NCI-H1694 treated with DMSO at 0.1 percent for 48 hours (cell line): ENCODE measurements at places on chromosomes 3 and 15.

- no peak for DNase-seq
Measured at GRCh38 chr3:10334459-10334858, 13.5 kb upstream of the SEC13 start.

- no peak for DNase-seq
Measured at GRCh38 chr3:150412561-150413231, 4.6 kb downstream of the TSC22D2 start.

GRCh38 chr3:114794894-114795630 lies 352.0 kb downstream of the ZBTB20 start:
- no peak for DNase-seq

- DNase-seq: no peak
Measured at GRCh38 chr3:108564564-108564963, 24.7 kb downstream of the CIP2A start.

- DNase-seq: no peak
Measured at GRCh38 chr15:40244961-40245523, 6.2 kb downstream of the PAK6 start.

- DNase-seq: no peak
Measured at GRCh38 chr15:63166219-63166618, 8.9 kb upstream of the RPS27L start.

- DNase-seq: no peak
Measured at GRCh38 chr3:18366258-18366657, 58.9 kb downstream of the SATB1 start.

DNA sequence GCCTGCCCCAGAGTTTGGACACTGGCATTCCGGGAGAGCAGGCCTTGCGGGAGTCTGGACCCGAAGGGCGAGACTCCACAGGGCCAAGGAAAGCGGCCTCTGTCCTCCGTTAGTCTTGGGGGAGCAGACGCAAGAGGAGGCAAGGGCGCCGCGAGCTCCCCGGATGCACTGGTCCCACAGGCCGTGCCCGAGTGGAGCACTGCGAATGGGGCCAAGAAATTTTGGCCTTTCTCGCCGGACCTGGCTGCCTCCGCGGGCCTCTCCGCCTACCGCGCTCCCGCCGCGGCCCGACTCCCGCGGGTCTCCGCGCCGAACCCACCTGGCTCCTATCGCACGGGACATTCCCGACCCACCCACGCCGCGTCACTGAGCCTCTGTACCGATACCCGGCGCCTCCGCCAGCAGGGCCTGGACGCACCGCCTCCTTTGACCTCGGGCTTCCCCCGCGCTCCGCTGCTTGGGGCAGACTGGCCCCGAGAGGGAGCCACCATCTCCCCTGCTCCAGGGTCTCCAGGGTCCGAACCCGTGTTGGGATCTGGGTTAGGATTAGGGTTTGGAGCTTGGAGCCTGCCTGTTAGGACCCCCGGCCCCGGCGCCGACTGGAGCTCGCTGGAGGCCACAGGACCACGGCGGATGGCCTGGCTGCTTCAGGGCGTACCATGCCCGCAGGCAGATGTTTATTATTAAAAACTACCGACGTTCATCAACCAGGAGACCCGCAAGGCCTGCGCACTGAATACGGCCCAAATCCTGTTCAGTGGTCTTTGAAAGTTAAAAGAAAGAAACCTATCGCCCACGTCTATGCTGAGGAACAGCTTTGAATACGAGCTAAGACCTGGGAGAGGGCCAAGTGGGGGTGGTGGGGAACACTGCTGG lies 11.7 kb downstream of the SHOX2 start:
- DNase-seq: no peak

- no peak for DNase-seq
Measured at GRCh38 chr15:43253431-43254403, 13.0 kb downstream of the TGM5 start.

GRCh38 chr3:172061724-172062184 lies 22.4 kb downstream of the FNDC3B start:
- DNase-seq: no peak

- DNase-seq: no peak
Measured at GRCh38 chr3:112372396-112372795, 39.4 kb downstream of the CD200 start.

DNA sequence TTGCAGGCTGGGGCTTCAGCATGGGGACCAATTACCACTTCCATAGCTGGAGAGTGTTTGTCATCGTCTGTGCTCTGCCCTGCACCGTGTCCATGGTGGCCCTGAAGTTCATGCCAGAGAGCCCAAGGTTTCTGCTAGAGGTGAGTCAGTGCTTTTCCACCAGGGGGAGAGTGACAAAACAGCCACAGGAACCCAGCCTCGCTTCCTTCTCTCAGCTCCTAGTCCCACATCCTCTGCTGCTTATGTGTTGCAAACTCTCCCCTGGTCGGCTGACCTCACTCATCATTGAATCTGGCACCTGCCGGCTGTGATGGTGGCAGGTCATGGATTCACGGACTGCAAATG lies 158.3 kb downstream of the SV2B start:
- DNase-seq: no peak

- DNase-seq: no peak
Measured at GRCh38 chr3:17111586-17111985, 226.8 kb downstream of the PLCL2 start.

GRCh38 chr3:42668793-42669217 lies 15.3 kb downstream of the ZBTB47 start:
- no peak for DNase-seq

- DNase-seq: no peak
Measured at GRCh38 chr3:134228035-134228434, 22.6 kb downstream of the RYK start.

DNA sequence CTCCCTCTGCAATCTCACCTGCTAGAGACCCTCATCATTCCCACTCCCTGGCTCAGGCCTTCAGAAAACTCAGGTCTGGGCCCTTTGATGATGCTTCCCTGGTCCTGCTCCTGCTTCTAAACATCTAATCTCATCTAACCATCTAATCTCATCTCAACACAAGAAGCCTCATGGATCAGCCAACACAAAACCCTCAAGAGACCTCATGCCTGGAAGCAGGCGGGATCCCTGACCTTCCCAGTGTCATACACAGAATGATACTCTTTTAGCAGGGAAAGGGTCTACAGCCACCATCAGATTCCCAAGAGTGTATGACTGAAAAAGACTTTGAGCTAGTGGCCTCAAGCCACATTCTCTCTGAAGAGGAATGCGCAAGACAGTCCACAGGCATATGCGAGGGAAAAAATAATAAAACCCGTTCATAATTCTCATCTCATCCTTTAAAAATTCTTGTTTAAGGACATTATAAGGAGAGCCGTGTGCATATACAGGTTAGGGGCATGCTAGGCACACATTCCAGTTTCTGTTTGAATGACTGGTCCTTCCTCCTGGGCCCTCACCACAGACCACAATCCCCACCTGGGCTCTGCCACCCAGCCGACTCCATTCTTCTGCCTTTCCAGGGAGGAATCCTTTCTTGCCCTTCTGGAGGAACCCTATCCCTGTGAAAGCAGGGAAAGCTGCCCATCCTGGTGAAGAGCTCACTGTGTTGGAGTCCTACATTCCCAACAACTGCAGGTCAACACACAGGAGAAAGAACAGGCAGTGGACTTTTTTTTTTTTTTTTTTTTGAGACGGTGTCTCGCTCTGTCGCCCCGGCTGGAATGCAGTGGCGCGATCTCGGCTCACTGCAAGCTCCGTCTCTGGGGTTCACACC lies 2.2 kb downstream of the ZXDC start:
- no peak for DNase-seq

DNA sequence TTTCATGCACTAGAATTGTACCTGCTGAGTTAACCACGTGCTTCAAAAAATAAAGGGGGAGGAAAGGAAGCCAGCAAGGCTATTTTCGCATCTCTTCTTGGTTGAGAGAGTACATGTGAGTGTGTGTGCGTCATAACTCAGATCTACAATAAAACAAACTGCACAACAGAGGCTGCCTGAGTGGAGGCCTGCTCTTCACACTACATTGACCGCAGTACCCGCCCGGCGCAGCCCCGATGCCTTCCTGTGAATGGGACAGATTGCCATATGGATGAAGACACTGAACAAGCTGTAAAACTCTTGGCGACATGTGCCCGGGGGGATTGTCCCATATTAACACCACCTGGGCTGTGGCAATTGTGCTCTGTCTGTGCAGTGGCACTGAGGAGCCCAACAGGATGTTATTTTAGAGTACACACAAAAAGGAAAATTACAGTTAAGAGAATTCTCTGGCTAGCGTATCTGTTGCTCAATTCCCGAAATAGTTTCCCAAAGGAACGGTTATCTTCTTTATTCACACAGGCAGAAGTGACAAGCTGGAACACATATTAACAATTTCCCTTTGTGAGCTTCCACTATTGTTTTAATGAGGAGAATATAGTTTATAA lies 551.5 kb downstream of the FOXP1 start:
- peak; percentile 50 for DNase-seq

- DNase-seq: peak; percentile 31
Measured at GRCh38 chr3:48543271-48543866, 13.2 kb downstream of the PFKFB4 start.

- peak; percentile 63 for DNase-seq
Measured at GRCh38 chr3:187744169-187745151, 808 bp downstream of the BCL6 start.

- DNase-seq: no peak
Measured at GRCh38 chr3:187104342-187104741, 35.0 kb downstream of the RPL39L start.

DNA sequence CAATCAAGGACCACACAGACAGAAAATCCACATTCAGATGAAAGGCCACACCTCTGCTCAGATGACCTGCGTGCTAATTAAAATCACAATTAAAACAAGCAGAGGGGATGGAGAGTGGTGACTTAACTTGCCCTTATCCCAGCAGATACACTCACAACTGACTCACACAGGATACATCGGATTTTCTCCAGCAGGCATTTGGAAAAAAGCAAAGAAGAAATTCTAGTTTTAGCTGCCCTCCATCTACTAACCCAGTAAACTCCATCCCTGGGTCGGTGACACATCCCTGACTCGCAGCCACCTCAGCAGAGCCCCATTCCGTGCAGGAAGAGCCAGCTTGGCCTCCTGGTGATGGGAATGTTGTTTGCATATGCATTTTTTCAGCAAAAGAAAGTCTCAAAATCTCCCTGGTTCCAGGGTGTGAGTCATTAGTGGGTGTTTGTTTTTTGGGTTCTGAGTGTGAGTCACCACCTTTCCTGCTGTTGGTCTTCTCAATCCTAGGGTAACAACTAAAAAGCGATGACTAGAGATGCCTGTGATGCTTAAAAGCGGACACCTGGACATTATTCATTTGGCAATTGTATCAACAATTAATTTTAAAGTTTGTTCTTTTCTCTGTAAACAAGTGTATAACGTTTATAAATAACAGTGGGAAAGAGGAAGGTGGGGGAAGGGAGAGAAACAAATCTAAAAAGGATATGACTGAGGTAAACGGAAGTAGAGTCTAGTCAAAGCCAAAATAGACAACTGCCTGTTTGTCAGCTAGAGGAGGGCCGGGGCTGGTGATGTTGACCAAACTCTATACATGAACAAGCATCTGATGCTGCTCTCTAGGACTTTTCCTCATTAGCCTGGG lies 49.8 kb upstream of the SLC4A7 start:
- DNase-seq: no peak

- DNase-seq: no peak
Measured at GRCh38 chr3:30628901-30629590, 22.6 kb downstream of the TGFBR2 start.

DNA sequence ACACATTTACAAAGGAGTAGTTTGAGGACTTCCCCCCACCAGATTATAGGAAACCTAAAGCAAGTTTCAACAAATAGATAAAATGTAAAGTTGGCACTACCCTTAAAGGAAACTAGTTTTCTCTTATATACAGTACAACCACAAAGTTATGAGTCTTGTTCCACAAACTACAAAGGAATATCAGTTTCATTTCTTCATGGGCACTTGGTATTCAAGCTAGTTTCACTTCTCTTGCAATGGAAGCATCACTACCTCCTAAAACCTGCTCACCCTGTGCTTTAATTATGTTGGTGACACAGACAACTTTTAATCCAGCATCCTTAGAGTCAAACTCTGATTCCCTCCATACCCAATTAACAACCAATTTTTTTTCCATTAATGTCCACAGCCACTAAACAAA lies 707.0 kb downstream of the ROBO2 start:
- no peak for DNase-seq

GRCh38 chr15:71136793-71137518 lies 21.7 kb downstream of the THSD4 start:
- DNase-seq: no peak

DNA sequence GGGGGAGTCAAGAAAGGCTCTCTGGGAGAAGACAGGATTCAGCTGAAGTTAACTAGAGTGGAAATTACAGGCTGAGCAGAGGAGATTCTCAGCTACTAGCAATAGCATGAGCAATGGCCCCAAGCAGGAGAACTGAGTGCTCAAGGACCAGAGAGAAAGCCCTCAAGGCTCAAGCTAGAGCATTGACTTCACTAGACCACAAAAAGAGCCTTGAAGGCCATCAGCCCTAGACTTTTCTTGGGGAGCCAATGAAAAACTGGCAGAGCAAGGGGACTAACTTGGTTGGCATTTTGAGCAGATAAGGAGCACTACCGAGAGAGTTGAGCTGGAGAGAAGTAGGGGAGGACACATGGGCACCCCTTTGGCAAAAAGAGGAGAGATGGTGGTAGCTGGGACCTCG lies 277.6 kb downstream of the FEZF2 start:
- DNase-seq: no peak

DNA sequence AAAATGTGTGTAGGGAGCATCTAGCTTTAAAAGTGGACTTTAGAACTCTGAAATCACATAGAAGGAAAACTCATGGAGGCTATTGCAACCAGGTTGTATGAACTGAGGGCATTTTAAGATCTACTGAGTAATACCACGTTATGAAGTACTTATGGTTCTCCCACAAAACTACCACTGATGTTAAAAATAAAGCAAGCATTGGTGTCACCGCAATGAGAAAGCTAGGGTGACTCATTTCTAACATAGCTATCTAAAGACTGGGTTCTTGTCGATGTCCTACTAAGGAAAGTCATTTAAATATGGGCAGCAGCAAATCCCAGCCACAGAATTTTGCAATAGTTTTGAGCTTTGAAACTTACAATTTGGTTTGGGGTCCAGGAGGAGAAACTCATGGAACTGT lies 584.8 kb downstream of the DIPK2A start:
- DNase-seq: no peak

GRCh38 chr15:76994971-76995945 lies at the start of gene PSTPIP1:
TSS of gene PSTPIP1 (plus strand) at chr15:76995126. CDS start at chr15:76995574, 448 bp downstream.
- DNase-seq: no peak

DNA sequence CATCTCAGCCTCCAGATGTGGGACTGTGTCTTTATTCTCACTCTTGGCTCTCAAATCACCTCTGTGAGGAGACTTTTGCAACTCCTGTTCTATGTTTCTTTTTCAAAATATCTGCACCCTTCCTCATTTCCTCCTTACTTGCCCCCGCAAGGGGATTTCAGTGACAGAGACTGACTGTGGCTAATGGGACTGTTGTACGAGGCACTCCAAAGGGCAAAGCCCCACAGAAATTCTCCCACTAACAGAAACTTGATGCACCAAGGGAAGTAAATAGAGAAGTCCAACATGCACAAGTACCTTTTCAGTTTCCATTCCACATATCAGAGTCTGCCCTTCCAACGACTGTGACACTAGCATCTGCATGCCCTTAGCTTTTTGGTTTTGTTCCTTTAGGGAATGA lies 69.7 kb downstream of the LRRK1 start:
- no peak for DNase-seq
